Activated CD4-positive, alpha-beta T cell treated with anti-CD3 and anti-CD28 coated beads, Interleukin-2, amount 10 ng/mL, durations not matched to agents 7 days and 5 days (primary cell): ENCODE measurements at places on chromosomes 16 and 17.

- no peak for DNase-seq
Observed at GRCh38 chr17:2309338-2310154, 5.8 kb downstream of the SRR start.

- no peak for DNase-seq
Observed at GRCh38 chr16:10831894-10832886, 13.6 kb upstream of the TVP23A start.

- no peak for DNase-seq
Observed at GRCh38 chr17:42537156-42537805, 1.2 kb downstream of the NAGLU start.

DNA sequence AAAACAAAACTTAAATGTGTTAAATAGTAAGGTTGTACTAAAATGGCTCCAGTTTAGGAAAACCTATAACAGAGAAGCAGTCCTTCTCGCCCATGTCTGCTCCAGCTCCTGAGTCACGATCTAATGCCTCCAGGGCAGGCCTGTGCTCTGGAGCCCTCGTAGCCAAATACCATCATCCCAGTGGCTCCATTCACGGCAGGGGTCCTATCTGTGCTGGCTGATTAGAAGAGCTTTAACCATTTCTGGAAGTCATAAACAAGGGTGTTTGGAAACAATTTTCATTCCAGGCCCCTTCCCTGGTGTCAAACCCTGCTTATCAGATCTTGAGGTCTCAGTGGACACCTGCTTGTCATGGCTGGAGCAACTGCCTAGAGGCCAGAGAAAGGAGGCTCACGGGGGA lies 336.9 kb downstream of the SOX9 start:
- no peak for DNase-seq

DNA sequence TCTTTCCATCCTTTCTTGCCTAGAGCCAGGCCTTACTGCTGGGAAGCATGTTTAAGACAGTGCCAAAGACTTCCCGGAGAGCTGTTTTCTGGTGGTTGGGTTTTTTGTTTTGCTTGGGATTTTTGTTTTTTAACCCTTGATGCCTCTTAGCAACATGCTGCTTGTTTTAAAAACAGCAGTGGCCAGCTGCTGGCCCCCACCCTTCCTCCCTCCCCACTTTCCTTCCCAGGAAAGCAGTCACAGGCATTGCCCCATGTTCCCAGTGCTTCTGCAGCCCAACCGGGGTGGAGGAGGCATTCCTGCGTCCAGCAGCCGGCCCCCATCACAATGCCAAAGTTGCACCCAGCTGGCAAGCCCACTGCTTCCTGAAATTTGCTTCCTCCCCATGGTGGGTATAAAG lies 12.6 kb downstream of the TMEM132E start:
- DNase-seq = no peak

- DNase-seq = no peak
Observed at GRCh38 chr16:85291302-85292148, 179.3 kb upstream of the CIBAR2 start.

GRCh38 chr16:68715471-68715870 lies 21.6 kb upstream of the CDH1 start:
- DNase-seq = no peak

DNA sequence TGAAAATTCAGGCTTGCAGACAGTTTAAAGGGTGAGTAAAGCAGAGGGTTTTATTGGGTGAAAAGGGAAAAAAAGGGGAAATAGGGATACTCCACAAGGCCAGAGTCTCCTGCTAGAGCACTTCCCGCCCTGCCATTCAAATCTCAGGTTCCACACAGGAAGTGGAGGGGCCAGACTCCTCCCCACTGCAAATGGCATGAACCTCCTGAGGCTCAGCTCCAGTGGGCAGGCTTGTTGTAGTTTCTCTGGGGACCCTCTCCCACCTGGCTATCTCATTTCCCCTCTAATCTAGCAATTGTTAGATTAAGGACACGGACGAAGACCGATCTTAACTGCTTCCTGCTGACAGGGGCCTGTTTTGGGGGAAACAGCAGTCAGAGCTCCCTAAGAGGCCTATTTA lies 43.4 kb downstream of the TAOK1 start:
- DNase-seq = no peak

DNA sequence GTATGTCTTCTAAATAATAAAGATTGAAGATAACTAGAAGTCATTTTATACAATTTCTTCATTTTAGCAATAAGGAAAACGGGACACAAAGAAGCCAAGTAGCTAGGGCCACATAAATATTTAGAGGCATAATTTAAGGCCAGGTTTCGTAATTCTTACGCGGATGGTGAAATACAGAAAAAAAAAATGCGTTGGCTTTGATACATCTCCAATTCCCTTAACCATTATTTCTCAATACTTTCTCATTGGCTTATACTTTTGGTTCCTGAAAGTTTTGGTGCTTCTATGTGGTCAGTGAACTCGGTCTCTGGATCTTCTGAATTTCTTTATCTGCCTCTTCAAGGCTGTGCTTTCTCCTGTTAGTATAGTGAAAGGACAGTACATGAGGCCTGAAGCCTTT lies 888.1 kb downstream of the KCNJ2 start:
- no peak for DNase-seq

- peak; percentile 64 for DNase-seq
Observed at GRCh38 chr17:68011199-68011665, 15.0 kb upstream of the C17orf58 start.

GRCh38 chr16:56247018-56247417 lies 55.7 kb downstream of the GNAO1 start:
- no peak for DNase-seq

- no peak for DNase-seq
Observed at GRCh38 chr17:69047368-69048263, 13.1 kb downstream of the ABCA9 start.

DNA sequence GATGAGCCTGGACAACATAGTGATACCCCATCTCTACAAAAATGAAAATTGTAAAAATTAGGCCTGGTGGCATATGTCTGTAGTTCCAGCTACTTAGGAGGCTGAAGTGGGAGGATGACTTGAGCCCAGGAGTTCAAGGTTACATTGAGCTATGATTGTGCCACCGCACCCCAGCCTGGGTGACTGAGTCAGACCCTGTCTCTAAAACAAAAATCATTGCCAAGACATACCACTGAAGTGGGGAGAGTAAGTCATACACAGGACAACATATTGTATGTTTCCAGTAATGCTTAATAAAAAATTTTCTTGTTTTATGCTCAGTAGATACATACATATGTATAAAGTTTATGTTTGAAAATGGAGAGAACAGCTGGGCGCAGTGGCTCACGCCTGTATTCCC lies 39.2 kb downstream of the NDE1 start:
- DNase-seq = no peak

DNA sequence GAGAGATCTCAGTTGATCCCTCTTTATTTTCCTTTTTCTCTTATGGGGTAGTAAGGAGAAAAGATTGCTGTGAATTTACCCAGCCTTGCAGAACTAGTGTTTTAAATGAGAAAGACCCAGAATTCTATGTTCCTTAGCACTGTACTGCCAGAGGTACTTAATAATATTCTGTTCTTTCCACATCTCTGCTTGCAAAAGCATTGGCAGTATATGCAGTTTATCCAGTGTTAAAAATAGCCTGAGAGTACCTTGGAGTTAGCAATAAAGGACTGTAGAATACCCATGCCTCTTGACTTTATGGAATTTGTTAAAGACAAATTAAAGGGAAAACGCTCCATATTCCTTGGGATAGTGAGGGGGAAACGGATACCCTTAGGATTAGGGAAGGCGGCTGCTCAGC lies 11.9 kb downstream of the SLC7A6 start:
- no peak for DNase-seq

GRCh38 chr16:26595199-26595598 lies 471.5 kb upstream of the C16orf82 start:
- no peak for DNase-seq

GRCh38 chr16:31471875-31472708 lies at the start of gene TGFB1I1:
TSS of gene TGFB1I1 (plus strand) at chr16:31472152. CDS start at chr16:31472189, 37 bp downstream.
- no peak for DNase-seq

GRCh38 chr16:13835387-13835786 lies 84.6 kb upstream of the ERCC4 start:
- no peak for DNase-seq

DNA sequence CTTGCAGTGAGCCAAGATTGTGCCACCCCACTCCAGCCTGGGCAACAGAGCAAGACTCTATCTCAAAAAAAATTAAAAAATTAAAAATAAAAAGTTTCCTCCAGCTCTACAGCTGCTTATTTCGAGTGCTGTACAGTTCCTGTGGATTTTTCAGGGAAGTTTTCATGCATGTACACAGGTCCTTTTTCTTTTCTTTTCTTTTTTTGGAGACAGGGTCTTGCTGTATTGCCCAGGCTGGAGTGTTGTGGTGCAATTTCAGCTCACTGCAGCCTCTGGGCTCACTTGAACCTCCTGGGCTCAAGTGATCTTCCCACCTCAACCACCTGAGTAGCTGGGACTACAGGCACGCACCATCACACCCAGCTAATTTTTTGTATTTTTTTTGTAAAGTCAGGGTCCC lies 15.9 kb downstream of the EEF2K start:
- DNase-seq = no peak

- no peak for DNase-seq
Observed at GRCh38 chr17:46024590-46024989, 25.5 kb downstream of the STH start.

- no peak for DNase-seq
Observed at GRCh38 chr16:11092788-11093571, 148.6 kb downstream of the CLEC16A start.

- no peak for DNase-seq
Observed at GRCh38 chr16:48597563-48598387, 12.2 kb downstream of the N4BP1 start.

- no peak for DNase-seq
Observed at GRCh38 chr16:5070431-5071186, 1.0 kb upstream of the ALG1 start.

GRCh38 chr17:44223541-44224071 lies 4.1 kb upstream of the UBTF start:
- no peak for DNase-seq

DNA sequence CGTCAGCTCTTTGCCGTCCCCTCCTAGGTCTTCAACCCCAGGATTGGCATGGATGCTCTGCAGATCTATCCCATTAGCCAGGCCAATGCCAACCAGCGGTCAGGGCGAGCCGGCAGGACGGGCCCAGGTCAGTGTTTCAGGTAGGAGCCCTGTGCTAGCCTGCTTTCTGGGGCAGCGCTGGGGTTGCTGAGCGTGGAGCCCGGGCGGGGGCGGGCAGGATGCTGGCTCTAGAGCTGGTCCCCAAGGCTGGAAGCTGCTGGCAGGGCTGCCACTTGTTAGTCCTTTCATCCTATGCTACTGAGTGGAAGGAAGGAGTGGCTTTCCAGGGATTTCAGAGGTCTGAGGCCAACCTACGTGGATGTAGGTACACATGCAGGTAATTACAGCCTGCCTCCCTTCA lies 12.3 kb downstream of the DHX38 start:
- DNase-seq = no peak

- no peak for DNase-seq
Observed at GRCh38 chr17:38918129-38918913, 7.1 kb upstream of the LASP1NB start.

GRCh38 chr17:45313996-45314740 lies 2.7 kb downstream of the MAP3K14 start:
- DNase-seq = no peak

DNA sequence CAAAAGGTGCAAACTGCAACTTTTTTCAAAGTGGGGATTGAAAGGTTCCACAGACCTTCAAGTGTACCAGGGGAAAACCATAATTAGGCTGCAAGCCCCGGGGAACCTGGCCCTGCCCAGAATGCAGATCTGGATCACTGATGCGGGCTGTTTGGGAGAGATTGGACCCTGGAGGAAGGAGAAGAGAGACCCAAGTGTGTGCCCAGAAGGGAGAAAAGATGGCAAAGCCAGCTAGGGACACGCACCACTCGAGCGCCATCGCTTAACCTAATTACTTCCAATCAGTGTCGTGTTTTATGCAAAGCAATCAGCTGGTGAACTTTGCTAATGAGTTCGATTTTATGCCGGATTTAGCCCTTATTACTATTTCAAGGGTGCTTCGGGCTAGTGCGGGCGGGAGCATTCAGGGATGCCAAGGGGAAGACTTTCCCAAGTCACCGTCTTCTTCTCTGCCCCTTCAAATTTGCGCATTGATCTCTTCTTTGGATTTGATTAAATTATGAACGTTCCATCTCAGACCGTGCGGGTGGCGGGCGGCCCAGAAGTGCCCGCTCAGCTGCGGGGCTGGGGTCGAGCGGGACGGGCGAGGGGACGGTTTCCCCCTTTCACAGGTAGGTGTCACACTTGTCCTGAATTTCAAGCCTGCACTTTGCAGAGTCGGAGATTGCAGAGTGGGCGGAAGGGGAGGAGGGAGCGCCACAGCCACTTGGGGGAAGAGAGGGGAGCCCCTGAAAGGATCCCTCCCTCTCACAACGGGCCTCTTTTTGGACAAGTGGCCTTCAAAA lies 4.0 kb downstream of the IRX5 start:
- DNase-seq = no peak

DNA sequence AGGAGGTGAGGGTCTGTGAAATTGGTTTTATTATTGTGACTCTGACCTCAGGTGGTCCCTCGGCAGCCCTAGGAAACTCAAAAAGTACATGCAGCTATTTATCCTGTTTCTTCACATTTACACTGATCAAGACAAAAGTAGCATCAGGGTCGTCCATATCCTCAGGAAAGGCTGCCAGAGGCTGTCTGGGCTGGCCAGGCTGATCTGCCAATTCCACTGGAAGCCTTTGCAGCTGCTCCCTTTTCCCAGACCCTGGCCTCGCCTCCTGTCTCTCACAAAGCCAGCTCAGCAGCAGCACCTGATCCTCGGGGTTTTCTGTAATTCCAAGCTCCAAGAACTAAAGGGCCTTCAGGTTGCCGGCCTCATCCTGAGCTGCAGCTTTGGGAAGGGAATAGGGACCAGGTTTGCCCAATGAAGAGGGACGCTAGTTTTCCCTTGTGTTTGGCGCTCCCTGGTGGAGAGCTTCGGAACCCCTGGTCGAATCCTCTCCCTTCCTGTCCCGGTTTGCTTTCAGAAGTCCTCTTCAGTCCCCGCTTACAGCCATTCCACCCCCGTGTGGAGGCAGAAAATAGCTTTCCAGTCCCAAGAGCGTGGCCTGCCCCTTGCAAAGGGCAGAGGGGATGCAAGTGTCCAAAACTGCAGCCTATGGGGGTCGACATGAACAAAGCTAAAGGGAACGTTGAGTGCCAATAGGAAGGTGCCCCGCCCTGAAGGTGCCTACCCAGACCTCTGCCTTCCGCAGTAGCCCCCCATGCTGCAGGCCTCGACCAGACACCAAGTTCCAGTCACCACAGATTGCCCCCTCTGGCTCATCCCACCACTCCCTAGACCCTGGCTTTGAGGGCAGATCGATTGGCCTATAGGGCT lies 13.4 kb downstream of the MFSD6L start:
- peak; percentile 66 for DNase-seq

GRCh38 chr16:66717112-66717675 lies 20.7 kb upstream of the CMTM4 start:
- peak; percentile 37 for DNase-seq
